ENCODE measurements at places on chromosomes 1 and 21.

- DNase-seq = no peak
Observed at GRCh38 chr1:101365878-101366277, 129.1 kb downstream of the S1PR1 start.

DNA sequence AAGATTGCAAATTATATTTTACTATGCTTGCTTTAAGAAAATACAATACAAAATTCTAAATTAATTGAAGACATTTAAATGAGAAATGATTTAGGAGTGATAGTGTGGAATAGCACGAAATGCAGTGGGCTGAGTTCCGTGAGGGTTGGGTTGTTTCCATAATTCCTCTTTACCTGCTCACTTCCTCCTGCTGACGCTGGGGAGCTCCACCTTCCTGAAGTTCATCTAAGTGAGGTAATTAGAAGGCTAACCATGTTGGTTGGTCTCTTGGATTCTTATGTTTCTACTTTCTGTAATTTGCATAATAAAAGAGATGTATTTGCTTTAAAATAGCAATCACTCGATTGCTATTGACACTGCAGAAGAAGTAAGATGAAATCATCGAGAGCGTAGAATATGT lies 4.7 kb downstream of the OR14I1 start:
- no peak for DNase-seq

DNA sequence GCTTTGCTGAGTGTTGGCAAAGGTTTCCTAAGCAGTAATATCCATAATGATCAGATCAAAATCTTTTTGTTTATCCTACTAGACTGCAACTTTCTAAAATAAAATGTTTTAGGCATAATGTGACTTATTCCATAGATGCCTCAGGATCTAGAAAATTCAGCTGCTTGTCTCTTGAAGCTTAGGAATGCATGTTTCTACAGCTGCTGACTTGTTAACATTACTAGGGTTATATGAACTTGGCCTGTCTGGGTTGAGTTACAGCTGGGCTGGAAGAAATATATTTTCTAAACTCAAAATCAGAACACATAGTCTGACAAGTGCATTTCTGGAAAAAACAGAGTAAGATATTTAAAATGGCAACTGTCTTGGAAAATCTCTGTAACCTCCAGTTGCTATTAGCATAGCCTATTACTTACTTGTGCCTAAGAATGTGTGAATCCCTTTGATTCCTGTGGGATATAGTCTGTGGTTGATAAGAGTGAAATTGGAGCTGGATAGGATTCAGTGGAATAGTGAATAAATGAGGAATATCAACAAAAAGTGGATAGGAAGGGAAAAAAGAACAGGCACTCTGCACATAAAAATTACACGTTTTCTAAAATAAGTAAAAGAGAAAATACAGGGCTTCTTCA lies 61.2 kb downstream of the RGS4 start:
- no peak for DNase-seq

- no peak for DNase-seq
Observed at GRCh38 chr1:161193561-161194235, 5.2 kb downstream of the ADAMTS4 start.

DNA sequence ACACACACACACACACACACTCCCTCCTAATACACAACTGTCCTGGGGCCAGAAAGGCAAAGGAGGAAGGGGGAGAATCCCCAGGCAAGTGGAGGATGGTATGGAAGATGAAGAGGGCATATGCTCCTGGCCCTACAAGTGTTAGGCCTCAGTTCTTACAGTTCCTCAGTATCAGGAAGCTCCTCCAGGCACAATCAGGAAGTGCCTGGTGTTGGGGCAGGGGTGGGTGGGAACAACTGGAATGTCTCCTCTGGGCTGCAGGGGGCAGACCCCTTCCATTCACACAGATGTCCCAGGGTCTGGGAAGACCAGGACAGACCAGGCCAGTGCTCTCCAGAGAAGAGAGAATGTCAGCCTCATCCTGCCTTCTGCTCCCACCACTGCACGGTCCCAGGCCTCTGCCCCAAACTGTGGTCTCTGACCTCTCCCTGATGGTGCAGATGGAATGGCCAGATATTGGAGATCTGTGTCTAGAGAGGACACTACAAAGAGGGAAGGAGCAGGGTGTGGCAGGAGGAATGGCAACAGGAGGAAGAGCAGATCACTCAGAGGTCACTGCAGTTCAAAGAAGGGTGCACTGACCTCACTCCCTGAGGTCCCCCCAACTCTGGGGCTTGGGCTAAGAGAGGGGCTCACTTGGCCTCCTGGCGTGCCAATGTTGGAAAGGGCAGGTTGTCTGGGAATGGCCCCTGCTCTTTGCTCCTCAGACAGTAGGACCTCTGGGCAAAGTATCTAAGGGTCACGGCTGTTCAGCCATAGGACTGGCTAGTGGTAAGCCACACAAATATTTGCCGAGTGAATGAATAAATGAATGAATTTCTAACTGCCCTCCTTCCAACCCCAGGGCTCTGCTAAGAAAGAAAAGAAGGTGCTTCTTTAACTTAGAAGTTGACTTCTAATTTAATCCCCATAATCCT lies 2.5 kb upstream of the DENND2D start:
- no peak for DNase-seq

DNA sequence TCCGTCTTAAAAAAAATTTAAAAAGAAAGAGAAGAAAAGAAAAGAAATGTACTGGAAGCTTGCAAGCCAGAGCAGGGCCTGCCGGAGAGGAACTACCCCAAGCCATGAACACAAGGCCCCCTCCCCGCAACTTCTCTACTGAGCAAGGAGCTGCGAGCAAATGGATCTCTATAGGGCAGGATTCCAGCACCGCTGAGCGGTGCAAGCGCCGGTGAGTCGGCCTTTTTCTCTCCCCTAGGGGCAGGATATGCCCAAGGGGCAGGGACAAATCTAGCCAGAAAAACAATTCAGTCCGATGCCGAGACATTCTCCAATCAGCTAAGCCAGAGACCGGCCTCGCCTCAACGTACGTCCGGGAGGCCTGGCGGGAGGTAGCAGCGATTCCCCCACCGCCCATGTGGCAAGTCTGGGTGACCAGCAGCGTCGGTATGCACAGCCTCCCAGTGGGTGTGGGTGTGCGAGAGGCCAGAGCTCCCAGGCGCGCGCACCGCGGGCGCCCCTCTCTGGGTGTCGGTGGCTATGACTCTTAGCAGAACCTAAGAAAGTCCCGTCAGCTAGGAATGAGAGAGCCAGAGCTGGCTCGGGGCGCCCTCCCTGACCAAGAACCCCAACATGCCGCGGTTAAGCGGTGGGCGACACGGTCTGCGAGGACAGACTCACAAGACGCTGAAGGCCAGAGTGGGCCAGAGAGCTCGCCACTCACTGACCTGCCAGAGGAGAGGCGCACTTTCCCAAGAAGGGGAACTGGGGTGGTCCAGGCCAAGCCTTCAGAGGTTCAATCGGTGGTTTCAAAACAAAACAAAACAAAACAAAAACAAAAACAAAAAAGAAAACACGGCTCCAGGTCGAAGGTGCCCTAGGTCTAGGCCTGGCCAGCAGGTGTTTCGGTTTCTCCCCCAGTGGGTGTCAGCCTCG lies 1.9 kb downstream of the CSMD2 start:
- DNase-seq = peak; percentile 52

All from NCI-H187 (cell line).